HCT116 (cell line): ENCODE measurements at places on chromosomes 6 and 20.

GRCh38 chr6:16651871-16652270, 109.4 kb downstream of the ATXN1 start:
- DNase-seq: no peak

DNA sequence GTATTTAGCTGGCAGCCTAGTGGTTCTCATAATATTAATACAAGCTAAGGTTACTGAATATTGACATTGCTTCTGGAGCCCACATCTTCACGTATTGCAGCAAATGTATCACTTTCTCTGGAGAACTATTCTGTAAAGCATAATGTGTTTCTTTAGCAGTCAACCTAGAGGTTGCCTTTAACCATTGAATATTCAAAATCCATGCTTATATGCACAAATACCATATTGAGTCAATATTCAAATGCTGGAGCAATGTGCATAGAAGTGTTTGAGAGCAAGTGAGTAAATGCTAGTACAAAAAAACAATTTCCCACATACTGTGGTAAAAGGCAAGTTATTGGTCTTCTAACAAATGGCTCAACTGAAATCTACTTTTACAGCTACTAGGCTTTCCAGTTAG, 231.8 kb downstream of the TRDN start:
- DNase-seq: no peak

GRCh38 chr6:109194880-109195279, 99.6 kb downstream of the CEP57L1 start:
- no peak for DNase-seq

DNA sequence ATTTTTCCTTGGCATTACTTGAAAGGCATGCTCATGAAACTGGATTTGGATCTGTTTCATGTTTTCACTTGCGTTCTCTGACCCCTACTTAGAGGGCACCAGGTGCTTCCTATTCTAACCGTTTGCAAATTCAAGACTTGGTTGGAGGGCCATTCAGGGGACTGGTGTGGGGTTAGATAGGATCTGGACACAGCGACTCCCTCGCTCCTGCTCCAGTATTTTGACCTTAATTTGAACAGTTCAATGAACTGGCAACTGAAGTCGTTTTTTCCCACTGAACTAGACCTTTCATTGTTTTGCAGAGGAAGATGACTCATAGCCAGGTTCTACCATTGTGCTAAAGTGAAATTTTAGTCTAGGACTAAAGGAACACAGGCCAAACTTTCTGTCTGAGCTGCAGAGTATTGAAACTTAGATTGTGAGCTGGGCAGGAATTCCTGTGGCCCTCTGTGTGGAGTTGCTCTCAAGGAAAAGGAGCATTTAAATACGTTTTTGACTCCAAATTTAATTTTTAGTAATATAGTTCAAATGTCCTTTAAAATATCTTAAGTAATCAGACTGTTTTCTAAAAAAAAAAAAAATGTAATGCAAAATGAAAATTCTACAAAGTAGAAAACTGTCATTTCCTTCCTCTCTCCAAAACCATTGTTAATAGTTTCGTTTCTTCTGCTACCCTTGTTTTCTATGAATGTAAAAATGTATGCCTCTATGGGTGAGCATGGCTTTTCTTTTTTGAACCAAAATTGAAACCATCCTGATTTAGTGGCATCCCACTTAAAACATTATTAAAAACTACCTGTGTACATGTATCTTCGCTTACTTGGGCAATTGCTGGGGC, 64.8 kb downstream of the UTRN start:
- DNase-seq: peak; percentile 16

DNA sequence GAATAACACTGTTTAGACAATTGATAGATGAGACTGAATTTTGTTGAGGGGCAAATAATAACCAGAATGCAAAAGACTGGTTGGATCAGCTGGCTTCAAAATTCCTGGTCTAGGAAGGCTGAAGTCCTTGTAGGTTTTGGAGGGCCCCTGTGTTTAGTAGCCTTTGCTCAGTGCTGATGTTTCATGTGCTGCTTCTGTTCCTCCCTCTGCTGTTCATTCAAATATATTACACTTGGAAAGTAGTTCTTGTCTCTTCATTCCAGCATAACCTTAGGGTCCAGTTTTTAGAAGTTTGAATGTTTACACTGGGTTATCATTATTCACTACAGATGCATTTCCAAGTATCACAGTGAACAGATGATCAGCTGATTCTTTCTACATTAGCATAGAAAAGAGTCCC, 72.5 kb downstream of the FLRT3 start:
- DNase-seq: no peak

DNA sequence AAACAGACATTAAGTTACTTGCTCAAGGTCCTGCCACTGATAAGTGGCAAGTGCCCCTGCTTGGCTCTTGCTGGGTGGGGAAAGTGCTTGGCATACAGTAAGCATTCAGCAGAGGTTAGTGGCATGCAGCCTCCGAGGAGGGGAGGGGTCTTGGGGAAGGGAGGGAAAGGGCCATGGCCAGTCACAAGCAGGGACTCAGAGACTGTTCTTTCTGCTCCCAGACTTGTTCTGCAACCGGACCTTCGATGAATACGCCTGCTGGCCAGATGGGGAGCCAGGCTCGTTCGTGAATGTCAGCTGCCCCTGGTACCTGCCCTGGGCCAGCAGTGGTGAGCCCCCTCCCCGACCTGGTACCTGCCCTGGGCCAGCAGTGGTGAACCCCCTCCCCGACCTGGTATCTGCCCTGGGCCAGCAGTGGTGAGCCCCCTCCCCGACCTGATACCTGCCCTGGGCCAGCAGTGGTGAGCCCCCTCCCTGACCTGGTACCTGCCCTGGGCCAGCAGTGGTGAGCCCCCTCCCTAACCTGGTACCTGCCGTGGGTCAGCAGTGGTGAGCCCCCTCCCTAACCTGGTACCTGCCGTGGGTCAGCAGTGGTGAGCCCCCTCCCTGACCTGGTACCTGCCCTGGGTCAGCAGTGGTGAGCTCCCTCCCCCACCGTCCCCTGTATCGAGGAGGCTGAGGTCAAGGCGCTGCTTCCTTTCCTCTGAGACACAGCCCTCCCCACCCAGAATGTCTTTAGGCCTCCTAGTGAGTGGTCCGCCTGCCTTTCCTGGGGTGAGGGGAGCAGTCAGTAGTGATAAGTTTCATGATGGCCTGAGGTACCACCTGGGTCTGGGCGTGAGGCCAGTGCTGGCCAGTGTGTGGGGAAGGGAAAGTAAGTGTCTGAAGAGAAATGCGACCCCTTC, 8.9 kb downstream of the GLP1R start:
- no peak for DNase-seq

DNA sequence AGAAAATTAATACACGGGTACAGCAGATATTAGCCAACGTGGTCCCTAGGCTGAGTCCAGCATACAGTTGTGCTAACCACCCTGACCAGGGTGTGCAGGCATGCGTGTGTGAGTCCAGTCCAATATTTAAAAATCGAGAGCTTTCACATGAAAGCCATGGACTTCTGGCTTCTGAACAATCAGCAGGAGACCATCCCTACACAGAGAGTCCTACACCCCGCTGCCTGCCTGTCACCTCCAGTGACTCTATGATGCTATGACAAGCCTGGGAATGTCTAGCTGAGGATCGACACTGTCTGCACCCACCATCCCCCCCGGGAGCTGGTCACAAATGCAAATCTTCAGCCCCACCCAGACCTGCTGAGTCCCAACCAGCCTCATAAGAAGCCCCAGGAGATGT, 7.9 kb downstream of the ACSS1 start:
- no peak for DNase-seq

DNA sequence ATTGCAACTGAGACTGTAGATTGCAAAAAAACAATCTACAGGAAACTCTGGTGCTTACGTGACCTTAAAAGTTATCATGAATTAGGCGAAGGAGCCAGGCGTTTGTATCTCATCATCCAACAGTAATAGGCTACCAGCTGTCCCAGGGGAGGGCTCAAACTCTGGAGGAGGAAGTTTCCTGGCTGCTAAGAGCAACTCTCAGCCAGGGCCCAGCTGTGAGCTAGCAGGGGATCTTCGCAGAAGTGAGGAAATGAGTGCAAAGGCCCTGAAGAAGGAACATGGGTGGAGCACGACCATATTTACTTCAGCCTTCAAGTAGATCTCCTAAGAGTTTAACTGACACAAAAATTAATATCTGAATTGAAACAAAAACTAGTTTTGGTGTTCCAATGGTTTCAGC, 686.9 kb upstream of the MAP3K7 start:
- no peak for DNase-seq

- DNase-seq: no peak
These were observed 33.3 kb upstream of the NKAIN2 start for GRCh38 chr6:123770247-123770949.

DNA sequence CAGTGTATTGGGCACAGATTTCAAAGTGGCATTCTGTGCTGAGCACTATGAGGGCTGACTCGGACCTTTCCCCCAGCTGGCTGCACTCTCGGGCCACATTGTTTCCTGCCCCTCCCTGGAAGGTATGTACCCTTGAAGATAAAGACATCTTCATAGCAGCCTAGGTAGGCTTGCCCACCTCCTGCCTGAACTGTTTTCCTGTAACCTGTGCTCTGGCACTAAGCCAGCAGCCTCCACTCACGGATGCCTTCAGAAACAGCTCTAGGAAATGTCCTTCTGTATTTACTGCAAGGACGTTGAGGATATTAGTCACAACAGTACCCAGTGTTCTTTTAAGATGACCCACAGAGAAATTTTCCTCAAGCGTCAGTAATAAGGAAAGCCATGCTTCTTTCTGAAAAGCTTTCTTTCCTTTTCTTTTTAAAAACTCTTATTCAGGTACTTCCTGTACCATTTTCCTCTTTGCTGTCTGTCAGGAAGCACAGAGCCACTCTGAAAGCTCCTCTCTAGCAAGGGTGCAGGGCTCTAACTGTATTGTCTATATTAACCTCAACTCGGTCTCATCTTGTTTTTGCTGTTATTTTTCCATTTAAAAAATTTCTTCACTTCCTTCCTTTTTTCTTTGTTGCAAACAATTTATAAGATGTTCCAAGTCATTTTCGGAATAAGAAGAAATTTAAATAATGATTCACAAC, 43.5 kb downstream of the TTI1 start:
- no peak for DNase-seq

DNA sequence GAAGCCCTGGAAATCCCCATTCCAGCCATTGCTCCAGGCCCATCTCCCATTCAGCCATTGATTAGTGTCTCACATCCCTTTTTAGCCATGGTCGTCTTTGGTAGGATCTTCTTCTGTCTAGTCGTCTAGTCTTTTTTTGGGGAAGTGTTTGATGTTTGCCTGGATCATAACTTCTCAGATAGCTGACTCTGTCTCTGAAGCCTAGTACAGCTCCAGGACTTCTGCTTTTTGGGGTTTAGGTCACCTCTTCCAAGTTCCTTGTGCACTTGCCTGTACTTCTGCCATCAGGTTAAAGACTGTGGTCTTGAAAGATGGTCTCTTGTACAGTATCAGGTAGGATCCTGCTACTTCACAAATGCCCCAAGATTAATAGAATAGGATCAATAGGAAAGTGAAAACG, 553.5 kb downstream of the PKHD1 start:
- DNase-seq: no peak

DNA sequence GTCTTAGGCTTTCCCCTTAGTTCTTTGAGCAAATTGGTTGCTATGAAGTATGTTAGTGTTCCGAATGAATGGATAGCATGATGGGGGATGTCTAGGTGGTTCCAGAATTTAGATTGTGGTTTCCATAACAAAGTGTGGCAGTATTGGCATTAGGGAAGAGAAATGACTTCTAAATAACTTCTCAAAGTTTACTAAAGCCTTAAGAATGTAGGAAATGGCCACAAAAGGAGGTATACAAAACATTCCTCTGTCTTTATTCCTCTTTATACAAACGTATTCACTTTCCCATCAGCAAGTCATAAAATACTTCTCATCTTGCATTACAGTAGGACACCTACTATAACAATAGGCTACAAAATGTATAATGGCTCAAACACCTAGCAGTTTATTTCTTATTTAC, 279.6 kb downstream of the ESR1 start:
- DNase-seq: no peak

DNA sequence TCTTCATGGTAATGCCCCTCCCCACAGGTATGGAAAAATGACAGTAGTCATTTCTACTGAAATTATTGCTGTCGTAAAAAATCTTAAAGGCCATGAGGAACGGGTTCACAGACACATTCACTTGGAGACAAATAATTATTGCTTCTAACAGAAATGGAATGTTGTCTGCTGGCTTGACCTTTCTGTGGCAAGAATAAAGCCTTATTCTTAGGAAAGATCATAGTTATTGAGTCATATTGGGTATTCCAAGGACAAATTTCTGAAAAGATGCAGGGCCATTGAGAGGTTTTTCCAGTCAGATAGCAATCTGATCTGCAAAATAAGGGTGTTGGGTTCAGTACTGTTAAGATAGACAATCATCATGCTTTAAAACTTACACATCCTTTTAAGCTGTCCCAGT, 29.2 kb downstream of the AKAP7 start:
- no peak for DNase-seq

DNA sequence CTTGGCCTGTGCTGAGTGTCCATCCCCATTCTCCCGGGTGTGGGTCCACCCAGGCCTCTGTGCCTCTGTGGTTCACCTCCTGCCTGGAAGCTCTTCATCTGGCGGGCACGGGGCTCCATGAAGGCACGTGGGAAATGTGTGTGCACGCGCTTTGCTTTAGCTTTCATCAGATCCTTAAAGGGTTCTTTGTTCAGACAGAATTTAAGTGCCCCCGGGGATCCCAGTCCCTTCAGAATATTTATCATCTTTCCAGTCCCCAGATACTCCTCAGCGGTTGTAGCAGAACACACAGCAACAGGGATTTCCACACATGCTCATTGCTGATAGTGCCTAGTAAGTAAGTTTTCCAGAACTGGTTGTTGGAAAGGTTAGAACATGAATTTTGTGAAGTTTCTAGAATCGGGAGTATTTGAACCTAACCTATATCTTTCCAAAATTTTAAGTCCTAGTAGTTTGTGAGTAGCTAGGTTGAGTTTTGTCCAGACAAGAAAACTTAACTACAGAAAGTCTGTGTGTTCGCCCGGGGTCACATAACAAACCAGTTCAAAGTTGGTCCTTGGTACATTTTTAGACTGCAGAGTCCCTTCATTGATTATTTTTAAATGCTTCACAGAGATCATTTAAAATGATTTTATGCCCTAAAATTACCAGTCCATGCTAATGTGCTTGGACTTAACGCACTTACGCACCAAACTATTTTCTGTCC, 67.7 kb downstream of the RPP40 start:
- DNase-seq: no peak

GRCh38 chr6:130447374-130447773, 81.6 kb downstream of the TMEM200A start:
- no peak for DNase-seq

DNA sequence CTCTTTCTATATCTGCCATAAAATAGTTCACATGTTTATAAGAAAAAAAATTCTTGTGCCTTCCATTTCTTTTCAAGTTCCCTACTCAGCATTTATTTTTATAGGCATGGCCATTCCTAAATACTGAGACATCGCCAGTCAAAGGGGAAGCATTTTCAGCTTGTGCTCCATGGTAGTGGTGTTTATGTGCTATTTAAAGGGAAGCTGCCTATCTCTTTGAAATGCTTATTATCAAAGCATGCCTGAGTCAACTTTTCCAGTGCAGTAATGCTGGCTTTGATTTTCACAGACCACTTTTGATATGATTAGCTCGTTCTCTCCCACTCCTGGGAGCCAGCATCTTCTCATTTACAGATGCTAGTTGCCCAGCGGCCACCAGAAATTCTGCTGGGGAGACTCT, 124.1 kb upstream of the RIN2 start:
- no peak for DNase-seq
